Chondrocyte (in vitro differentiated cells): ENCODE measurements at places on chromosomes 6 and 20.
A peak's percentile ranks its signal among the peaks of the same experiment; 100 is the strongest.

DNA sequence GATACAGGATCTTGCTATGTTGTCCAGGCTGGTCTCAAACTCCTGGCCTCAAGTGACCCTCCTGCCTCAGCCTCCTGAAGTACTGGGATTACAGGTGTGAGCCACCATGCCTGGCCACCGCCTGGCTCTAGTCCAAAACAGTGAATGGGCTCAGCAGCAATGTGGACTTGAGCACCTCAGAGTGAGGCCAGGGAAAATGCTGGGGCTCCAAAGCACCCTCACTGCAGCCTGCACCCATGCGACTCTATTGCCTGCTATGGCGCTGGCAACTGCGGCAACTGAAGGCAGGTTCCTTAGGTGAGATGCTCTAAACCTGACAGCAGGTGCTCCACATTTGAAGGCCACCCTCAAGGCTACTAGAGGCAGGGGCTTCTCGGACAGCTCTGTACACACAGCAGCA, 26.5 kb downstream of the MAP1LC3A start:
- no peak overlapping the region for H3K4me3 ChIP-seq
- H3K4me1 ChIP-seq = peaks cover 11% of the 10 kb centered on the region
- DNase-seq = no peak
- H3K36me3 ChIP-seq = peaks cover 4% of the 10 kb centered on the region

DNA sequence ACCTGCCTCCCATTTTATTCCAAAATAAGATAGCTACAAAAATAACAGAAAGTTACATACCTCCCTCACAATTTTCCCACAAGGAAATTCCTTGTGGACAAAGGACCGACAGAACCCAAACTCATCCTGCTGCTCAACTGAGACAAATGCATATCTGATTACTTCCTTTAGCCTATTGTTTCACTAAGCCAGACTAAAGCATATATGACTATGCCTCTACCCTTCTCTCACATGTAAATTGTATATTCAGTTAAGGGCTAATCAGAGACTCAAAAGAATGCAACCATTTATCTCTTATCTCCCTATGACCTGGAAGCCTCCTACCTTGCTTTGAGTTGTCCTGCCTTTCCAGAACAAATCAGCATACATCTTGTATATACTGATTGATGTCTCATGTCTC, 72.1 kb downstream of the MANEA start:
- H3K27me3 ChIP-seq = no peaks in the 10 kb centered on the region
- H3K4me1 ChIP-seq = no peaks in the 10 kb centered on the region
- no peaks in the 10 kb centered on the region for H3K36me3 ChIP-seq
- H3K4me3 ChIP-seq = no peak overlapping the region
- H3K27ac ChIP-seq = no peak overlapping the region

- H3K36me3 ChIP-seq = no peaks in the 10 kb centered on the region
- H3K4me3 ChIP-seq = no peak overlapping the region
- no peaks in the 10 kb centered on the region for H3K4me1 ChIP-seq
These were observed 96.6 kb downstream of the BTBD3 start for GRCh38 chr20:12014276-12014675.

- H3K27ac ChIP-seq = no peak overlapping the region
- H3K4me3 ChIP-seq = no peak overlapping the region
- H3K27me3 ChIP-seq = peaks cover 33% of the 10 kb centered on the region
- no peaks in the 10 kb centered on the region for H3K36me3 ChIP-seq
- peak; percentile 74 for DNase-seq
- no peaks in the 10 kb centered on the region for H3K4me1 ChIP-seq
These were observed 38.5 kb downstream of the SUN5 start for GRCh38 chr20:32965581-32966373.

DNA sequence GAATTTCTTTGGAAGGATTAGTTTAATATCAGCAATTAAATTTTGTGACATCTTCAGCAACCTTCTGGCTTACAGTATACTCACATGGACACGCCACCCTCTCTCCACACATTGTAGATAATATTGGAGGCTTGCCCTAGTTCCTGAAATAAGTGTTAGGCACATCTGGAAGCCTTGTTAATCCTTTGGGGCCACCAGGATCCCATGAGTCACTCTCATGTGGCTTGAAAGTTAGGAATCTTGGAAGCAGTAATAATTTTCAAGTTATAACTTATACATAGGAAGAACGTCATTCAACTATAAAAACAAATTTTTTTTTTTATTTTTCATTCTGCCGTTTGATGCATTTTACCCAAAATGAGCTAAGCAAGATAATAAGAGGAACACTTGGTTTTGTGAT, 20.5 kb downstream of the LAMA4 start:
- no peaks in the 10 kb centered on the region for H3K27me3 ChIP-seq
- peaks cover 70% of the 10 kb centered on the region for H3K4me1 ChIP-seq
- peak overlapping the region; percentile 94 for H3K27ac ChIP-seq
- H3K36me3 ChIP-seq = no peaks in the 10 kb centered on the region
- DNase-seq = no peak

DNA sequence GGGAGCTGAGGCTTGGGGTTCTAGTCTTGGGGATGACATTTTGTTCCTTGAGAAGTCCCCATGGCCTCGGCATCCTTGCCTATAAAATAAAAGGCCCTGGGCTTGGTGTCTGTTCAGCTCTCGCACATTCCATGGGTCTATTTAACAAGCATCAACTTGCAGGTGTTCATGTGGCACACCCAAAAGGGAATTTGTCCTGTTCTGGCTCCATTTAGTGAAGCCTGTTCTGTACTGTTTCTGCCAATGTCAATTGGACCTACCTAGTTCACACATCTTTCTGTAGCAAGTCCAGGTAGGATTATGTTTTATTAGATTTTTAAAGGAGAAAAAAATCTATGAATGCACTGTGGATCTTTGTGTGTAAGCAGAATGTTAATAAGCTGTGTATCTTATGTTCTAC, 262.0 kb downstream of the HIVEP2 start:
- peaks cover 15% of the 10 kb centered on the region for H3K4me1 ChIP-seq
- no peak overlapping the region for H3K27ac ChIP-seq
- no peak for DNase-seq

- no peak for DNase-seq
- peaks cover 15% of the 10 kb centered on the region for H3K4me1 ChIP-seq
- H3K36me3 ChIP-seq = peaks cover 8% of the 10 kb centered on the region
- no peak overlapping the region for H3K27ac ChIP-seq
- peaks cover 6% of the 10 kb centered on the region for H3K27me3 ChIP-seq
- H3K4me3 ChIP-seq = peak overlapping the region; percentile 35
These were observed 109.4 kb downstream of the TBXT start for GRCh38 chr6:166058064-166058739.

GRCh38 chr6:52566201-52566600, 10.7 kb downstream of the TRAM2 start:
- peak overlapping the region; percentile 97 for H3K27ac ChIP-seq
- peak overlapping the region; percentile 24 for H3K4me3 ChIP-seq
- peaks cover 7% of the 10 kb centered on the region for H3K36me3 ChIP-seq
- DNase-seq = no peak
- no peaks in the 10 kb centered on the region for H3K27me3 ChIP-seq
- H3K4me1 ChIP-seq = peaks cover 94% of the 10 kb centered on the region

DNA sequence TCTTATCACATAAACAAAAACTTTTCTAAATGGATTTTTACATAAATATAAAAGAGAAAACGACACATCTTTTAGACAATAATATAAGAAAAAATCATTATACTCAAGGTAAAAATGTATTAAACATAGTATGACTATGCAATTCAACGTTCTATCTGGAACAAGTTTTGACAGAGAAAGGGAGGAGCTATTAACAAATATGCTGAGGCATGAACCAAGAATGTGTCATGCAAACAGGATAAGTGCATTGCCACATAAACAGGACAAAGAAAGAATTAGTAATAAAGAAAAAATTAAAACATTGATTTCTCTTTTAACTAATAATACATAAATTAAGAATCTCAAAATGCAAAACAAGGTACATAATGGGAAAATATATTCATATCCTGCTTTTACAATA, 1353.4 kb upstream of the GJE1 start:
- H3K27ac ChIP-seq = no peak overlapping the region
- peaks cover 12% of the 10 kb centered on the region for H3K4me1 ChIP-seq
- no peak for DNase-seq
- no peaks in the 10 kb centered on the region for H3K36me3 ChIP-seq

DNA sequence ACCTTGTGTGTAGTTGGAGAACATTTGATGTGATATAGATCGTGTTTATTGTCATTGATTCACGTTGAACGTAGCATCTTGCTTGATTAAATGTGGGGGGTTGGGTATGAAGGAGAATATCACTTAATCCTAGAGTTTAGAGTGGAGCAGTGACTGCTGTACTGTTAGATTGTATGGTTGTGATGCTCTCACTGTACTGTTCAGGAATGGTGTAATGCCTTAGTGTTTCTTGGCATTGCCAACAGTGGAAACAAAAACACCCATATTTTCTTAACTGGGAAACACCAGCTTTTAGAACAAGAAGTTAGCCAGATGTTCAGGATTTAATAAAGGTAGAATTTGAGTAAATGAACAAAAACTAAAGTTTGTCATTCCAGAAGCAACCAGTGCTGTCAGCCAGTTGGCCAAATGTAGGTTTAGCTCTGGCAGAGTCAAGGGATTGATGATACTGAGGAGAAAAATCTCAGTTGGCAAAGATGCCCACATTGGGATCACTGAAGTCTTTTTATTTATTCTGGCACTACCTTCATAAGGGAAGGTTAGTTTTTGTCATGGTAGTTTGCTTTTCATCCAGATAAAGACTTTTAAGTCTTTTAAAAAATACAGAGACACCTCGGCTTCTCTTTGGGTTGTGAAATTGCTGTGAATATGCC, 129.9 kb downstream of the JARID2 start:
- H3K27ac ChIP-seq = peak overlapping the region; percentile 2
- H3K4me1 ChIP-seq = peaks cover 10% of the 10 kb centered on the region
- no peak overlapping the region for H3K4me3 ChIP-seq
- DNase-seq = no peak
- H3K27me3 ChIP-seq = no peaks in the 10 kb centered on the region
- no peaks in the 10 kb centered on the region for H3K36me3 ChIP-seq

- DNase-seq = no peak
- H3K27ac ChIP-seq = no peak overlapping the region
- no peak overlapping the region for H3K4me3 ChIP-seq
- no peaks in the 10 kb centered on the region for H3K27me3 ChIP-seq
- no peaks in the 10 kb centered on the region for H3K4me1 ChIP-seq
- H3K36me3 ChIP-seq = no peaks in the 10 kb centered on the region
These were observed 292.4 kb downstream of the CENPW start for GRCh38 chr6:126632271-126632670.

DNA sequence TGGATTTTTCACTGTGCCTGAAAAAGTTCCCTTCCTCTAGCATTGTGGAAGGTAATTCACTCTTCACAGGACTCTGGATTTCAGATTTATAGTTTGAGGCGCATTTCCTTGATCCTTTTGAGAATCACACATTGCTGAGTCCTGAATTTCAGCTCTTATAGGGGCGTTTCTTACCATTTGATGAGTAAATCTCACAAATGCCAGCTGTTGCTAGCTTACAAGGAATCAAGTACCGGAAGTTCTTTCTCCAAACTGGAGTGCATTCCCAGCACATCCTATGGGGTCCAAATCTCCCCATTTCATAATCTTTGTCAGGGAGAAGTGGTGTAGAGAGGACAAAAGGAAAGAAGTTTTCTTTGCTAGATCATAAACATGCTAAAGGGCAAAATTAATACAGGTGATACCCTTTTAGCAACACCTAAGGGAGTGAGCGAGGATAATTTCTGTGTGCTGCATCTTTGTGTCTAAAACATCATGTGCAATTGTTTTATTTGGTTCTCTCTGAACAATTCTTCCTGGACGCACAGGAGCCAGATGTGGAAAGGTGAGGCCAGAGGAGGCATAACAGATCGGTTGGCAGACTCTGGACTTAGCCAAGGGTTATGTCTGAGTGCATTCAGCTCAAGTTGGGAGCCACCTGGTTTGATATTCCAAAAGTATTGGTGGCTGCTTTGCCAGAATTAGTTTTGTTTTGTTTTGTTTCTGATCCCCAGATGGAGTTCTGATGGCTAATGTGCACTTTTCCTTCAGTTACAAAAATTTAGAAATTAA, 37.4 kb upstream of the EYA2 start:
- H3K27me3 ChIP-seq = peaks cover 18% of the 10 kb centered on the region
- DNase-seq = no peak

DNA sequence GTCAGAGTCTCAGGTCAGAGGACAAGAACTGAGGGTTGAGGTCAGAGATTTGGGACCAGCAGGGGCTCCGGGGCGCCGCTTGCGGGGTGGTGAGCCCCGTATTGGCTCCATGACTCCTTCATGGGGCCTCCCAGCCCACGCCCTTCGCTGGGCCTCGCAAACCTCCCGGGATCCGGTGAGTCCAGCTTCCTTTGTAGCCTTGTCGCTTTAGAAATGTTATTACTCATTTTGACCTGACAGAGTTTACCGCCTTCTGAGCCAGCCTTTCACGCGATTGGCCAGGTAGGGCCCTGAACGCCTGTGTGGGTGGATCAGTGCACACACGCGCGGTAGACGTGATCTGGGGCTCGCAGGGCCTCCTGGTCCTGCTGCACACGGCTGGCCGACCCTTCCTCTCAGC, 181.1 kb downstream of the ERMARD start:
- peaks cover 6% of the 10 kb centered on the region for H3K4me1 ChIP-seq
- no peaks in the 10 kb centered on the region for H3K36me3 ChIP-seq
- H3K4me3 ChIP-seq = no peak overlapping the region
- H3K27me3 ChIP-seq = peaks cover 12% of the 10 kb centered on the region
- DNase-seq = no peak
- H3K27ac ChIP-seq = no peak overlapping the region

GRCh38 chr6:110481081-110481480, 4.7 kb upstream of the SLC22A16 start:
- no peak overlapping the region for H3K4me3 ChIP-seq
- H3K4me1 ChIP-seq = no peaks in the 10 kb centered on the region
- H3K27me3 ChIP-seq = peaks cover 13% of the 10 kb centered on the region
- H3K27ac ChIP-seq = no peak overlapping the region

DNA sequence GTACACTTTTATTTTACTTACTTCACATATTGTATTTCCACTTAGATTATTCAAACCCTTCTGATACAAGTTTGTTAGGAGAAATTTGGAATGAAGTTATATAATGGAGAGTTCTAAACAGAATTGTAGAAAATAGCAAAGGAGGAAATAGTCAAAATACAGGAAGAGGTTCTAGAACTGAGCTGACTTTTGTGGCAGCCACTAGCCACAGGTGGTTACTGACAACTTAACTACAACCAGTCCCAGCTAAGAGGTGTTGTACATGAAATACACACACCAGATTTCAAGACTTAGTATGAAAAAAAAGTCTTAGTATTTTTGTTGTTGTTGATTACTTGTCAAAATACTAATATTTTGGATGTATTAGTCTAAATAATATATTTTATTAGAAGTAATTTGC, 727.4 kb upstream of the CITED2 start:
- peaks cover 23% of the 10 kb centered on the region for H3K4me1 ChIP-seq
- no peaks in the 10 kb centered on the region for H3K27me3 ChIP-seq
- no peak overlapping the region for H3K4me3 ChIP-seq
